ENCODE measurements at places on chromosomes 12 and 14.

DNA sequence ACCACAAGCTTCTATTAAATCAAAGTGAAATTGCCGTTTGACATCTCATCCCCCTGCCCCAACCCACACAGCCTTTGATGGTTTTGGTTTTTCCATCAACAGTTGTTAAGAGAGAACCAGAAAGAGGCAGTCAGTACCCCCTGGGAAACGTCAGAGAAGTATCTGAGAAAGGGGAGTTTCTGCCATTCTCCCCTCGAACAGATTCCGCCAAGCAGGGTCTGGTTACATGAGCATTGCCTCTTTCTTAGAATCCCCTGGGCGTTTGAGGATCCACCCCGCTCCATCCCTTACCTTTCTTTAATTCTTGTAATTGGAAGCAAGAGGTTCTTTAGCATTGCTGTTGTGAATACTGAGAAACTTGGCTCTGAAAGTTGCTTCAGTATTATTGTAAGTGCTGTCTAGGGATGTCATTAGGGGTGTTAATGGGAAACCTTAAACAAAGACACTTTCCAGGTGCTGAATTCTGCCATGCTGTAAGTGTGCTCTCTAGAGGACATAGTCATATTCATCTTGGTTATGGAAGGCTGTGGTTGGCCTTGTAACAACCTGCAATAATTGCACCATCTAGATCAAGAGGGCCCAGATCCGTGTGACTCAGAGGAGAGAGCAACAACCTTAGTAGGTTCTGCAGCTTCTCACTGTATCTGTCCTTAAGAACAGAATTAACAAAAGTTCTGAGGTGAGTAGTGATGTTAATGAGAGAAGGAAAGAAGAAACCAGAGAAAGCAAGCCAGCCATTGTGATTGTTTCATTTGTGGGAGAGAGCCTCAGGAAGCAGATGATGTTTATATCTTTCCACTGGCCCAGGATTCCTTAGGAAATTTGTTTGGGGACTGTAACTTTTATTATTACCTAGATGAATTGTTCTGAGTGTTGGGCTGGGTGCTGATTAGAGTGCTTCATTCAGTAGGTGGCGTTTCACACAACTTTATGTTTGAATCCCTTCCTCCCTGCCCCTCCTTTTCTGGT lies 9.0 kb downstream of the TMBIM6 start:
- DNase-seq: peak; percentile 93

DNA sequence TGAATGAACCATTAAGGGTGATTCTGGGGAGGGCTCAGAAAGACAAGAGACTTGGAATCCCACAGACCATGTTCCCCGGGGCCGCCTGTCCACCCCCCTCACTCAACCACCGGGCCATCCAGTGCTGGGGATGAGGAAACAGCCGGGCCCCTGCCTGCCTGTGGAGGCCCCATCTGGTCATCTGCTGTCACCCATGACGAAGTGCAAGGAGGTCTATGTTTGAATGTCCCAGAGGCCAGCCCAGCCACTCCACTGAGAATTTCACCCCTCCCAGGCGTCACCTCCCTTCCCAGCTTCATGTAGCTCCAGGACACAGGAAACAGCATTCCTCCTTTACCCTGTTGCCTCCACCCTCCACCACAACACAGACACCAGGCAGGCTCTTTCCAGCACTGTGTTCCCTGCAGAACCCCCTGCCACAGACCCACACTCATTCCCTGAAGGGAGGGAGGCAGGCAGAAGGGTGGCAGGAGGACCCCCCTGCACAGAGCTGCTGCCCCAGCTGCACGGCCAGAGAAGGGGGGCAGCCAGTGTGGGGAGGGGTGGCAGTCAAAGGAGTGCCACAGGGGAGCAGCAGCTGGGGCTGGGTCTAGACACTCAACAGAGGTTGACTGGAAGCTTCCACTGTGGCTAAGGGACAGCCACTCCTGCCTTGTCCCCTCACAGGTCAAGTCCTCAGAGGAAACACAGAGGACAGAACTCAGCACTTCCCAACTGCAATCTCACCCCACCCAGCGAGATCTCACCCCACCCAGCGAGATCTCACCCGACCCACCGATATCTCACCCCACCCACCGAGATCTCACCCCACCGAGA lies 50.3 kb upstream of the PPP2R5C start:
- DNase-seq: no peak

DNA sequence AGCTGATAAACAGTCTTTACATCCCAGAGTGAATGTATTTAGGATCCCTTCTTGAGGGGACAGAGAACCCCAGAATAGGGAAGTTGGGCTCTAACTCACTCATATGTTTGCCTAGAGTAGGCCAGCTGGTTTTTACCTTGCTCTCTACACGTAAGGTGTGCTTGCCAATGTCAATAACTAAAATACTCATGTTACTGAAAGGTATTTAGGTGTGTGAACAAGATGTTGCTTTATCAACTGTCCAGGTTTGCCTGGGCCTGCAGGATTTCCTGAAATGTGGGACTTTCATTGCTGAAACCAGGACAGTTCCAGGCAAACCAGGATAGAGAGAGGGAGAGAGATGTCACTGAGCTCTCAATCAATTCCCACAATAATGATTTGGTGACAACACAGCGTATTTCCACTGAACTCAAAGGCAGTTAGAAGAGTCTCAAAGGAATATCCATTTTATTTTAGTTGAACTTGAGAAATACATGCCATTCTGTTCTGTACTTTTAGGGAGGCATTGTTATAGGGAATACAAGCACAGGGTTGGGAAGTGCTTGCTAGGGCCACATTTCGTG lies 171.7 kb downstream of the NRXN3 start:
- no peak for DNase-seq

DNA sequence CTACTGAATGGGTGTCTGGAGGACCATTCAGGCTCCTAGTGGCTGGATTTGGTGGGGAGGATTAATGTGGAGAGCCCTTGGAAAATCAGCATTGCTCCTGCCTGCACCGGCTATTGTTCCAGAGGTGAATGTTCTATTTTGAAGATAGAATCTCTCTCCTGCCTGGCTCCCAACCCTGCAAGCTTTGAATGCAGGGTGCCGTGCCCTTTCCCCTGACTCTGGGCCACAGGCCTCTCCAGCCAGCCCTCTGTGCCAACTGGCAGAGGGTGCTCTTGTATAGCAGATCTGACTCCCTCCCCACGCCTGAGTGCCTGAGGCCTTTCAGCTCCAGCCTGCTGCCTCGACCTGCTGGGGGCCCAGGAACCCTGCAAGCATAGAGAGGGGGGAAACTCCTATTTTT lies 106.8 kb downstream of the TMEM260 start:
- no peak for DNase-seq

DNA sequence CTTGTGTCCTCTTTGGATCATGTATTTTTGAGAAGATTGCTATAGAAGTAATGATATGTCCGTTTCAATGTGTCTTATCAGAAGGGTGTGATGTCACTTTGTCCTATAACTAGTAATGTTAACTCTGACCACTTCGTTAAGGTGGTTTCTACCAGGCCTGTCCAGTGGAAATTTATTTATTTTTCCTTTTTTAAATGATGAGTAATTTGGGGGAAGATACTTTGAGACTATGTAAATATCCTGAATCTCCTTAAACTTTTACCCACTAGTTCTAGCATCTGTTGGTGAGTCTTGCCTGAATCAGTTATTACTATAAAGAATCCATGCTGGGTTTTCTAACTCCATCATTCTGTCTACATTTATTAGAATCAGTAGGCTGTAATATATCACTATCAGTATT lies 15.3 kb downstream of the EP400 start:
- no peak for DNase-seq

- DNase-seq: no peak
These were observed 344.9 kb upstream of the STXBP6 start for GRCh38 chr14:25394791-25395391.

GRCh38 chr12:78712834-78713481 lies 151.6 kb upstream of the SYT1 start:
- DNase-seq: no peak

DNA sequence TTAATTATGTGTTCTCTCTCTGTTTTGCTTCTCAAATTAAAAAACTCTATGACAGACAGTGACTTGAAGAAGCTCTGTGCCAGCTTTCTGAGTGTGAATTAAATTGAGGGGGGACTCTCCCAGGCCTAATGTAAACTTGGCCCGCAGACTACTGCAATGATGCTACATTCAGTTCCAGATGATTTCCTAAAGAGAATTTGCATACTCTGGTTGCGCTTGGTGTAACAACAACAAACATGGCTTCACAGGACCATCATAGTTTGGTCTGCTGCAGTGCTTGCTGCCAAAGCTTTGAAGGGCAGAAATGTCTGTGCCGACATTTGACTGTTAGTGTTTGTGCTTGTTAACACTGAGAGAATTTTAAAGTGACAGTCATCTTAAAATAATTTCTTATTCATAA lies 25.0 kb downstream of the CFAP54 start:
- no peak for DNase-seq

DNA sequence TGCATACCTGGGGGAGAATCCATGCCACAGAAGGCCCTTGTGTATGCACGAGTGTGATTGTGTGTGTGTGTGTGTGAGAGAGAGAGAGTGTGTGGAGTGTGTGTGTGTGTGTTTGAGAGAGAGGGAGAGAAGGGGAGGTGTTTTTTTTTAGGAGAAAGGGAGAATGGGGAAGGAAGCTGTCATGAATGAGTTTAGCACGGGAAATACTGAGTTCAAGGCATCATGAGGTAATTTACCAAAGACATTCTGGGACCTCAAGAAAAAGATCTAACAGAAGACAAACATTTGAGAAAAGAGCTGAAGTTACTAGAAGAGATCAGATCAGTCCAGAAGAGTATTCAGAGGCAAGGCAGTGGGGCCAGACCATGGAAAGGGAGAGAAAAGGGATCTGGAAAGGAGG lies 157.1 kb downstream of the TTC7B start:
- no peak for DNase-seq

- DNase-seq: no peak
These were observed 249.3 kb upstream of the KRR1 start for GRCh38 chr12:75760573-75761294.

DNA sequence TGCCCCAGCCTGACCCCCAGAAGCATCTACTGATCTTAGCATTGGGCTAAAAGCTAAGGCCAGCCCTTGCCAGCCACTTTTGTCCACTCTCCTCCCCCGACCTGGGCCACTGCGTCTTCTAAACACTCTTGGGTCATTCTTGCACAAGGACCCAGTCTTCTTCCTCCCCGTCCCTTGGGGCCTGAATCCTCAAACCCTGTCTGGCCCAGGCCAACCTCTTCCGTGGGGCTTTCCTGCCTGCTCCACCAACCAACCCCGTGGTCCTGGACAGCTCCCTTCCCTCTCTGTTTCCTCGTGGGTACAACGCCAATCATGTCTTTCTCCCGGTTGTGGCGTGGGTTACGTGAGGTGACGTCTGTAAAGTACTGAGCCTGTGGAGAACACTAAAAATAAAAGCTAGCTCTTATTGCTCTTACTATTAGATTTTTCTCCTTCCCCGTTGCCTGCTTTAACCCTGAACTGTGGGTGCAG lies 21.5 kb downstream of the FAM222A start:
- DNase-seq: no peak

DNA sequence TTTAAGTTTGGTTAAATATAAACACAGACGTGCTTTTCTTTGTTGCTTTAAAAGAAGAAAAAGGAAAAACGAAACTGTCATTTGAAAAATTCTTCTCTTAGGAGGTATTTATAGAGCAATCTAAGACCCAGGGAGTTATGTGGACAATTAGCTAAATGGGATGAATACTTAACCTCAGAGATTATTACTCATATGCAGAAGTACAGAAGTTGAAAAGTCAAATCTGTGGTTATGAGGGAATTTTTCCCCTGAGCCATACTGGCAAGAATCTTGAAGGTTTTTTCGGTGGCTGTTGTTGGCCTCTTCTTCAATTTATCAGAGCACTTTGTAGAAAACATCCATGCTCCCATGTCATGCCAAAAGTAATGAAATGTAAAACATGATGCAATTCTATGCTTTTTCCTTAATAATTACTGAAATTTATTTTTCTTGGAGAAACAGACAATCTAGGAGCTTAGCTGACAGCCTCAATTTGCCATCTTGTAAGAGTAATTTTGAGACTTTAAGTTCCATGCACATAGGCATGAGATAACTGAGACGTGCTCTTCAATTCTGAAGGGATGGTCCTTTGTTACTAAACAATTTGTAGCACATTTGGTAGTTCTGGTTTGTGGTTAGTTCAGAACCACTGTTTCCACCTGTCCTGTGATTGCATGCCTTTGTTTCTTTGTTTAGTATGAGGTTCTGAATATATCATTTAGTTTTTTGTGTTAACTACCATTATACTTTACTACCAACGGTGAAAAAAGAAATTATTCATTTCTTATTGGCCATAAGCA lies 126.6 kb downstream of the BCAT1 start:
- peak; percentile 96 for DNase-seq

- no peak for DNase-seq
These were observed 522.5 kb downstream of the VRK1 start for GRCh38 chr14:97319691-97320090.

DNA sequence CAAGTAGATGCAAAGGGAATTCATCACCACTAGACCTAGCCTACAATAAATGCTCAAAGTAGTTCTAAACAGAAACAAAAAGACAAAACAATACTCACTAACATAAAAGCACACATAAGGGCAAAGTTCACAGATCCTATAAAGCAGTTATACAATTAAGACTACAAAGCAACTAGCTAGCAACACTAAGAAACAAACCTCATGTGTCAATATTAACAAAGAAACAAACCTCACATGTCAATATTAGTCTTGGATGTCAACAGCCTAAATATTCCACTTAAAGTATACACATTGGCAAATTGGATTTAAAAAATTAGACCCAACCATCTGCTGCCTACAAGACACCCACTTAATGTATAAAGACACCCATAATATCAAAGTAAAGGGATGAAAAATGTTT lies 152.7 kb downstream of the KCNK10 start:
- DNase-seq: no peak

DNA sequence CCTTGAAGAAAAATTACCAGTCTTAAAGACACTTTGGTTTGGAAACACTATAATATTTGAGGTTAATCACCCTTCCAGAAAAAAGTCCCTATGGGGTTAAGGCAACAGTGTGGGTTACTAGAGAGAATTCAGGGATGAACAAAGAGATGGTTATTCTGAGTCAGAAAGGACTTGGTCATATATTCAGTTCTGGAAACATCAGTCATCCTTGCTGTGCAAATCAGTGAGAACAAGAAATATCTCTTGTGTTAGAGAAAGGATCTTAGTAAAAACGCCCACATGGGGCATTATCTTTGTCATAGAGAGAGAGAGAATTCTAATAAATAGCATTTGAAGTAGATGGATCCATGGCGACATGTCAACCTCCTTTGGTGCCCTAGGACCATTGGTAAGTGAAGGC lies 59.4 kb upstream of the E2F7 start:
- DNase-seq: peak; percentile 20

DNA sequence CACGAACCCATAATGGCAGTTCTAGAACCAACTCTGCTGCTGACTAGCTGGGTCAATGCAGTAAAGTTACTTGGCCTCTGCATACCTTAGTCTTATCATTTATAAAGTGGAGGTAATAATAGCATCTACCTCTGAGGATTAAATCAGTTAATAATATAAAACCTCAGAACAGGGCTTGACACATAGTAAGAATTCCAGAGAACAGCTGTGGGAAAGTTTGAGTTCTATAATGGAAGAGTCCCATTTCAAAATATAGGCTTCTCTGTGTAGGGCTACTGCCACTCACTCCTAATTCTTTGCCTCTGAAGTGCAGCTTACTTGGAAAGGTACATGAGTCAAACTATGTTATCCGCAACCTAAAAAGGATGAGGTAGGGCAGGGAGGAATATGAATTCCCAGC lies 269.2 kb upstream of the PRKD1 start:
- DNase-seq: no peak

Measured in amniotic epithelial cell (primary cell).